ENCODE measurements at places on chromosomes 16 and 17.

DNA sequence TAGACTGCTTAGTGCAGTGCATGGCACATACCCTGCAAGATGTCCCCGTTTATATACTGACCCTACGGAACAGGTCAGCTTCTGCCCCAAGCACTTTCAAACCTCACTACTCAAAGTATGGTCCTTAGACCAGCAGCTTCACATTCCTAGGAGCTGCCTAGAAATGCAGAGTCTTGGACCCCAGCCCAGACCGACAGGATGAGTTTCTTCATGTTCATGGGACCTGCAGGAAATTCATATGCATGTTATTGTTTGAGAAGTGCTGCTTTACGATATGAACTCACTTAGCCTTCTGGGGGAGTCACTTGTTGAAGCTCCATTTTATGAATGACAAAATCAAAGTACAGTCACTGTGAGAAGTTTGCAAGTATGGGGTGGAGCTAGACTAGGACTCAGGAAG is 82.6 kb downstream of the DYNLRB2 start:
- DNase-seq: no peak

- DNase-seq: no peak
Measured at GRCh38 chr17:34816848-34817247, 144.4 kb downstream of the CCT6B start.

DNA sequence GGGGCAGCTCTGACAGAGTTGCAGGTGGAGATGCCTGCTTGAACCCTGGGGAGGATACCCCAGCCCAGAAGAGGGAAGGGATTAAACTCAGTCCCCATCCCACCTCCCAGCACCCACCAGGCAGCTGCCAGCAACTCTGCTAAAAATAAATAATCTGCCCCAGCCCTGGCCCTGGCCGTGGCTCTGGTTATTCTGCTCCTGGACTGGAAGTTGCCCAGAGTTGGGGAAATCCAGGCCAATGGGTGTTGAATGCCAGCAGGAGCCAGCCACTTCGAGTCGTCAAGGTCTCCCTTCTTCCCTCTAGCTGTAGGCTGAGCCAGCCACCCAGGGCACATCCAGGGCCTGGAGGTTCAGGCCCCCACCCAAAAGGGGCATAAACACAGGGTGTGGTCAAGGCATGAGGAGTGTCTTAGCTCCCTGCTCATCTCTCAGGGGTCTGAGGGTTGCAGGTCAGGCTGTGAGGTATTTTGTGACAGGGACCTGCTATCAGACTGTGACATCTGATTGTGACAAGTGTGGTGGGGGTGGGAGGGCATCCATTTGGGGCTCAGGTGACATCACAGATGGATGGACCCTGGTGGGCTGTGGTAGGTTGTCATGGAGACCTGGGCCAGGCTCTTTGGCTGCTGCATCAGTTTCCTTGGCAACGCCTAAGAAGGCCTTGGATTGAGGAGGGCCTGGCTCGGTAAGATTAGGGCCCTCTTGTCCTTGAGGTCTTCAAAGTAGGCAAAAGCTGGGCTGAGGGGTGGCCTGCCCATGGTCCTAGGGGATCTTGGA is 1.0 kb upstream of the RRAD start:
- no peak for DNase-seq

- no peak for DNase-seq
Measured at GRCh38 chr17:43740541-43740940, 18.1 kb downstream of the SOST start.

- no peak for DNase-seq
Measured at GRCh38 chr17:55418369-55419268, 3.0 kb downstream of the MMD start.

- DNase-seq: no peak
Measured at GRCh38 chr17:74218436-74218835, 5.1 kb downstream of the TTYH2 start.

- no peak for DNase-seq
Measured at GRCh38 chr16:88290850-88291830, 91.6 kb upstream of the ZNF469 start.

DNA sequence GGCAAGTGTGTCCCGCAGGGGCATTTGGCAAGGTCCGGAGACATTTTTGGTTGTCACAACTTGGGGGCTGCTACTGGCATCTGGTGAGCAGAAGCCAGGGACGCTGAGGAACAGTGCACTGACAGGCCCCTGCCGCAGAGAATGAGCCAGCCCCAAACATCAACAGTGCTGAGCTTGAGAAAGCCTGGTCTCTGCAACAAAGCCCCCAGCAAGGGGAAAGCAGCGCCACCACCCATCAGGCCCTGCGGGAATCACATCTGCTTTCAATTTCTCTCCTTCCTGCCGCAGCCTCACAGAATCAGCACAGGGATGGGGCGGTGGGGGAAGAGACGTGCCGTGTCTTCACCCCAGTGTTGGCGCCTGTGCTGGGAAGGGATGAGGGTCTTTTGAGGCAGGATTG is 14.8 kb upstream of the PRPSAP1 start:
- DNase-seq: no peak

- no peak for DNase-seq
Measured at GRCh38 chr17:62681939-62682381, 54.5 kb downstream of the MRC2 start.

DNA sequence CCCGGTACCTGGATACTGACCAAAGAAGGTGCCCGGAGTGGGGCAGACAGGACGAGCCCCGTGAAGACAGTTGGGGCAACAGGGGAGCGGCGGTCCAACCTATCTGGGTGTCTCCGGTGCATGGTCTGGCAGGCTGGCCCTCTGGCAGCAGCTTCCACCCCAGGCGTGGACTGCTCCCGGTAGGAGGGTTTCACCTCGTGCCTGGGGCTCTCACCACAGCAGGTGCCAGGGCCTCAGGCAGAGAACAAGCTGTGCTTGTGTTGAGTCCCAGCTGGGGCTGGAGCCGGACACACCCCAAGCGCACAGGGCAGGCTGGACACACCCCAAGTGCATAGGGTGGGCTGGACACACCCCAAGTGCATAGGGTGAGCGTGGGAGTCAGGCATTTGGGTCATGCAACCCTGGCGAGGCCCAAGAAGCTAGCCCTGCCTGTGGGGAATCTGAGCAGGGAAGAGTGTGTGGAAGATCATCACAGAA is 1.5 kb upstream of the FBXL16 start:
- DNase-seq: no peak

GRCh38 chr17:34797720-34798119 is 163.5 kb downstream of the CCT6B start:
- no peak for DNase-seq

GRCh38 chr17:6567528-6568183 is 11.3 kb upstream of the PITPNM3 start:
- DNase-seq: no peak

- DNase-seq: no peak
Measured at GRCh38 chr17:37756051-37756450, 11.2 kb upstream of the HNF1B start.

DNA sequence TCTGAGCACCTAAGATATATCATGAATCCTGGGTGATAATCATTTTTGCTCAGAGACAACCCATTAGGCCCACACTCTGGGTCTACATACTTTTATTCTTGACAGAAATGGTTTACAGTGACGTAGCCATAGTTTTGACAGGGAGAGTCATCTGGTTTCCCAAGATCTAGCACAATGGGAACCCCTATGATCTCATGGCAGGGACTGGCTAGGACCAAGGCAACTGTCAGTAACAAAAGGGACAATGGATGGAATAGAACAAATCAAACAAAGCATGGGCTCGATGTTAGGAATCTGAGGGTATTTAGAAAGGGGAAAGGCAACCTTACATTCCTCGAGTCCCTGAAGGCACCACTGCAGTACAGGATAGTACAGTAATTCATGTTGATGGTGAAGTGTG is 20.5 kb downstream of the CFAP97D1 start:
- DNase-seq: no peak

DNA sequence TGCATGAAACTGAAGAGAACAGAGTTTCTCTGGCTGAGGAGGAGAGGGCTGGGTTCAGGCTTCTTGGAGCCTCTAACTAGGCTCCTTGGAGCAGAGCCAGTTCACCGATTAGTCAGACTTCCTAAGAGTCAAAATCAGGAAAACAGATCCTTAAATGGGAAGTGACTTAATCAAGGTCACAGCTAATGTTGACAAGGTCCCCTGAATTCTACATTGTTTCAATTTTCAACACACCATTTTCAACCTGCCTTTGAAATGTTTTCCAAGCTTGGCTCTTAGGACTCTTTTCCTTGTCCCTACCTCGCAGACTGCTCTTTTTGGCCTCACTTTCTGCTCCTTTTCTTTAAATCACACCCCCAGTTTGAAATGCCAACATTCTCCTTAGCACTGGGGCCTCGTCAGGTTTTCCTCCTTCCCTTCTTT is 16.3 kb downstream of the MYL4 start:
- no peak for DNase-seq

DNA sequence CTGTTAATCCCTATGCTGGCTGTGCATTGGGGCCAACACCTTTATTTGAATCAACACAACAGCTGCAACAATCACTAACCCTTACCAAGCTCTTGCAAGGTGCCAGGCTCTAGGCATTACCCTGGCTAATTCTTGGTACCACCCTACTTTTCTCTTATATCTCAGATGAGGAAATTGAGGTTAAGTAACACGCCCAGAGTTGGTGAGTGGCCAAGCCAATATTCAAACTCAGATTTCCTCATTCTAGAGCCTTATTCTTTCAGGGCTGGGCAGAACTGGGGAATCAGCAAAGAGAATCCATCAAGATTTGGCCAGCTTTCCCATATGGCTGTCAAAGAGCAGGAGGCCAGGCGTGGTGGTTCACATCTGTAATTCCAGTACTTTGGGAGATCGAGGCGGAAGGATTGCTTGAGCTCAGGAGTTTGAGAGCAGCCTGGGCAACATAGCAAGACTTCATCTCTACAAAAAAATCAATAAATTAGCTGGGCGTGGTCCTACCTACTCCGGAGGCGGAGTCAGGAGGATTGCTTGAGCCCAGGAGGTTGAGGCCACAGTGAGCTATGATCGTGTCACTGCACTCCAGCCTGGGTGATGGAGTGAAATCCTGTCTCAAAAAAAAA is 23.7 kb downstream of the ARSG start:
- no peak for DNase-seq

GRCh38 chr16:85369741-85370528 is 243.2 kb upstream of the GSE1 start:
- DNase-seq: peak; percentile 16

- no peak for DNase-seq
Measured at GRCh38 chr17:6092182-6092902, 22.2 kb downstream of the WSCD1 start.

GRCh38 chr17:18951941-18952842 is at the start of gene SLC5A10:
Gene SLC5A10, plus strand, starts transcription at chr17:18952165. Its CDS starts 41 bp downstream, at chr17:18952206.
- DNase-seq: no peak

DNA sequence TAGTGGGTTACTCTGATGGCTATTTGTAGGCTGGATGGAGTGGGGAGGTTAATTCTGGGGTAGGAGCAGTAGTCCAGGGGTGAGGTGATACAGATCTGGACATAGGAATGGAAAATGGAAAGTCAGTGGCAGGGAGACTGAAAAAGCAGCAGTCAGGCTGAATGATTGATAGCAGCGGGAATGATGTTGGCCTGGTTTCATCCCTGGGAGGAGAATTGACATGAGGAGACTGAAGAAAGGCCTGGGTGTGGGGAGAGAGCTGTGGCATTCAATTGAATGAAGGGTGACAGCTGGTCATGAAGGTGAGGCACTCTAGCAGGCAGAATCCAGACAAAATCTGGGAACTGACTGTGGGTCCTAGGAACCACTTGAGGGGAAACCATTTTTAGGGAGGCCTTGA is 34.7 kb upstream of the CLEC18A start:
- no peak for DNase-seq

DNA sequence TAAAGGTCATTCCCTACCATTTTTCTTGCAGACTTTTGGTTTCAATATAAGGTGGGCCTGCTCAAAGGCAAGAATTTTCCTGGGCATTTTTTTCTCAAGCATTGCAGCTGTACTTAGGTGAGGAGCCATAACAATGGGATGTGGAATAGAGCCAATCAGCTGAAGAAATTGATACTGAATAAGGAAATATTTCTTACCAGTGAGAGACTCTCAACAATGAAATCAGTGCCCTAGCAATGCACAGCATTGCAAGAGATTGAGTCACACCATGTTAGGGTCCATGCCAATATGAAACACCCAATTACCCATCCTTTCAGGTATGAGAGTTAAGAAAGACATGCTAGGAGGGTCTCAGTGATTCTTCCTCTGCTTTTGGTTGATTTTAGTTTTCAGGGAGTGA is 237.6 kb downstream of the SOX9 start:
- no peak for DNase-seq

DNA sequence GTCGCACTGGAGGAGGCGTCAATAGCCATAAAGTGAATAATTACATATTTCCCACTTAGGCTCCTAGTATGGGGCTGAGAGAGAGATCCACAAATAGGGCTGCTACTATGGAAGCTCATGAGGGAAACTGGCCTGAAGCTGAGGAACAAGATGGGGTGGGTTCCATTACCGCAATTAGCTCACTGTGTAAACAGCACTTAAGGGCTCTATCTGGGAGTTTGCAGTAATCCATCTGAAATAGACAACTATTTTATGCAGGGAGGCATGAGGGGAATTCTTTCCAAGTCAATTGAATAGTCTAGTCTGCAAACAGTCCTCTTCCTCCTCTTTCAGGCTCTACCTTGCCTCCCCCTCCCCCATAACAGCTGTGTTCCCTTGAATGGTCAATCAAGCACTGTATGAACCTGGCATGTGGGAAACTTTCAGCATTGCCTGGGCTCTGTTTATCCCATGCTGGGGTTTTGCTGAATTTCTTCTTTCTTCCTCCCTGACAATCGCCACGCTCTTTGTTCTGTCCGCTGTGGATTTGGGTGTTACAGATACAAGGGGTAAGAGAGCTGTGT is 56.1 kb upstream of the MAF start:
- DNase-seq: no peak

GRCh38 chr17:8175795-8176196 is 384 bp downstream of the TMEM107 start:
- DNase-seq: no peak

DNA sequence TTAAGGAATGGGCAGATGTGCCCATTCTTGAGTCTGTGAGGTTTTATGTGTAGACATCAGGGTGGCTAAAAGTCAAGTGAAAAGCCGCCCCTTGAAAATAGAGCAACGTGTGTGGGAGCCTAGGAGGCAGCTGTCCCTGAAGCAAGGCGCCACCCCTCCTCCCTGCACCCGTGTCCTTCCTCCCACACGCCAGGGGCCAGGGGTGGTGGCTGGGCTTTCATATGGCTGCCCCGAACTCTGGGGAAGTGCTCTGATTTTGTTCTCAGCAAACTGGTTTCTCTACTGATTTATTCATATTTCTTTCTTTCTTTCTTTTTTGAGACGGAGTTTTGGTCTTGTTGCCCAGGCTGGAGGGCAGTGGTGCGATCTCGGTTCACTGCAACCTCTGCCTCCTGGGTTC is 4.7 kb downstream of the ZNF750 start:
- no peak for DNase-seq

DNA sequence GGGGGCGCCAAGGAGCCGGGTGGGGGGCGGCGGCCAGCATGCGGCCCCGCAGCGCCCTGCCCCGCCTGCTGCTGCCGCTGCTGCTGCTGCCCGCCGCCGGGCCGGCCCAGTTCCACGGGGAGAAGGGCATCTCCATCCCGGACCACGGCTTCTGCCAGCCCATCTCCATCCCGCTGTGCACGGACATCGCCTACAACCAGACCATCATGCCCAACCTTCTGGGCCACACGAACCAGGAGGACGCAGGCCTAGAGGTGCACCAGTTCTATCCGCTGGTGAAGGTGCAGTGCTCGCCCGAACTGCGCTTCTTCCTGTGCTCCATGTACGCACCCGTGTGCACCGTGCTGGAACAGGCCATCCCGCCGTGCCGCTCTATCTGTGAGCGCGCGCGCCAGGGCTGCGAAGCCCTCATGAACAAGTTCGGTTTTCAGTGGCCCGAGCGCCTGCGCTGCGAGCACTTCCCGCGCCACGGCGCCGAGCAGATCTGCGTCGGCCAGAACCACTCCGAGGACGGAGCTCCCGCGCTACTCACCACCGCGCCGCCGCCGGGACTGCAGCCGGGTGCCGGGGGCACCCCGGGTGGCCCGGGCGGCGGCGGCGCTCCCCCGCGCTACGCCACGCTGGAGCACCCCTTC is 484 bp downstream of the FZD2 start:
- DNase-seq: peak; percentile 27
